Hippocampal formation (tissue), 2 donors: ENCODE measurements at places on chromosomes 3 and 15.
A peak's percentile ranks its signal among the peaks of the same experiment; 100 is the strongest.

DNA sequence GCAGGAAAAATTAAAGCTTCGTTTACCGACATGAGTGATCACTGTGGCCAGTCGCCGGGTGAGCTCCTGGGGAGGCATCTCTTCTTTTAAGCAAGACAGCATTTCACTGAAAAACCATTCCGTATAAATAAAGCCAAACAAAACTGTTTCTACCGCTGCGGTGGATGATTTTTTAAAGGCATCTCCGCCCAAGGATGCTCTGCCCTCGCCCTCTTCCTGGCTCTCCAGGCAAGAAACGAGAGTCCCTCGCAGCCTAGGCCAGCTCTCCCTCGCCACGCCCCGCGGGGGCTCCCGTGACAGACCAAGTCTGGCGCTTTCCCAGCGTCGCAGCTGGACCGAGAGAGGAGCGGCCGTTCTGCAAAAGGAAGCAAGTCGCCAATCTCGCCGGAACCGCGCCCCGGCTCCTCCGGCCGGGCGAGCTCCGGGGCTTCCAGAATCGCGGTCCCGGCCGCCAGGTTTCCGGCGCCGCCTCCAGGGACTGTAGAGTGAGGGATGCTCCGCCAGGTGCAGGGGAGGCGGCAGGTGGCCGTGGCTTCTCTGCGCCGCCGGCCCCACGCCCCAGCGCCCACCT, 458 bp downstream of the MCF2L2 start:
- DNase-seq, result peak; percentile 65

DNA sequence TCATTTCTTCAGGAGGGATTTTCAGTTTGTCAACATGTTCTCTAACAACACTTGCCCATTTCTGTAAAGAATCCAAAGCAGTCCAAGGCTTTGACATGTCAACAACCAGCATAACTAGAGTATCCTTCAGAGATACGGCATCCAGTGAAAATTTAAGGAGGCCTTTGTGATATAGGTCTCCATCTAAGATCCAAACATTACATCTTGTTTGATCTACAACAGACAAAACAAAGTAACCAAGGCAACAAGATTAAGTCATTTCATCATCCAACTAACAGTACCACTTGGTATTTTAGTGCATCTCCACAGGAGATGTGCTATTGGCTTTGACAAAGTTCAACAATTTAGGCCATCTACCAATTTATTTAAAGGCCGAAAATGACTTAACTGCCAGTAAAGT, 25.8 kb downstream of the DYNC1LI1 start:
- DNase-seq, result no peak

DNA sequence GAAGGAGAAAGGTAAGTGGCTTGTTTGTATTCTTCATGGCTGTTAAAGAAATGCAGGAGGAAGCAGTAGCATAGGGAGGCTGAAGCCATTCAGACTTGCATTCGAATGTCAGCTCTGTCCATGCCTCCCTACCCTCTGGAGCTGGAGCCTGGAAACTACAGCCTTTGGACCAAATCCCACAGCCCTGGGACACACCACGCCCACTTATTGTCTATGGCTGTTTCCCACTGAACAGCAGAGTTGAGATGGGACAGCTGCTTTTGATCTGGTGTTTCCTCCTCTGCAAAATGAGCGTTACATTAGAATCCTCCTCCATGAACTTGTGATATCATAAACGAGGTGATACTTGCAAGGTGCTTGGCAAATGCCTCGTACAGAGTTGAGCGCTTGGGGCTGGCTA, 3.6 kb downstream of the FAM107A start:
- DNase-seq, result no peak

DNA sequence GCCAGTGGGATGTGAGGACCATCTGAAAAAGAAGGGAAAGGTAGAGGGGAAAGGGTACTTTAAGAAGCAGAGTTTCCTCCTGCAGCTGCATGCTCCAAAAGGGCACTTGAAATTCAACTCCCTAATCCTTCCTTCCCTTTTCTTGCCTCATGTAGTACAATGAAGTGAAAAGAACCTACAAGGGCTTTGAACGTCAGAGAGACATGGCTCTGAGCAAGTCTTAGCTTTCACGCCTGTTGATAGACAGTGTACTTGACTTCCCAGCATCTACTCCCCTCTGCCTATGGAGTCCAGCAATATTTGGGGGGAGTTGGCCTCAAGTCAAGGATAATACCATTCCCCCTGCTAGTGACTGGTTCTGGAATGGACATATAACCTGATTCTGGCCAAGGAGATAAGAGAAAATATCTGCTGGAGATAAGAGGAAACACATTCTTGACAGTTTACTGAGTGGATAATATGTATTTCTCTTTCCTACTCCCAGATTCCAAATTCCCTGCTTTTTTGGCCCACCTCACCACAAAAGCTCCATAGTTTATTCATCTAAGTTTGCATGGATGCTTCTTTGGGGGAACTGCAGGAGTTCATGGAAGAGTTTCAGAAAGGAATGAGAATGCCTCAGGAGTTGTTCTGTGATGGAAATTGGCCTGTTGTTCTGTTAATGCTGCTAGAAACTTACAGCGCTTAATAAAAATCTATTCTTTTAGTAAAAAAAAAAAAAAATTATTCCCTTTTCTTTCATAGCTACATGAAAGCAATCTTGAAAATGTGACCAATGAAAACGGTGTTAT, 193.0 kb upstream of the TPM1 start:
- no peak for DNase-seq

DNA sequence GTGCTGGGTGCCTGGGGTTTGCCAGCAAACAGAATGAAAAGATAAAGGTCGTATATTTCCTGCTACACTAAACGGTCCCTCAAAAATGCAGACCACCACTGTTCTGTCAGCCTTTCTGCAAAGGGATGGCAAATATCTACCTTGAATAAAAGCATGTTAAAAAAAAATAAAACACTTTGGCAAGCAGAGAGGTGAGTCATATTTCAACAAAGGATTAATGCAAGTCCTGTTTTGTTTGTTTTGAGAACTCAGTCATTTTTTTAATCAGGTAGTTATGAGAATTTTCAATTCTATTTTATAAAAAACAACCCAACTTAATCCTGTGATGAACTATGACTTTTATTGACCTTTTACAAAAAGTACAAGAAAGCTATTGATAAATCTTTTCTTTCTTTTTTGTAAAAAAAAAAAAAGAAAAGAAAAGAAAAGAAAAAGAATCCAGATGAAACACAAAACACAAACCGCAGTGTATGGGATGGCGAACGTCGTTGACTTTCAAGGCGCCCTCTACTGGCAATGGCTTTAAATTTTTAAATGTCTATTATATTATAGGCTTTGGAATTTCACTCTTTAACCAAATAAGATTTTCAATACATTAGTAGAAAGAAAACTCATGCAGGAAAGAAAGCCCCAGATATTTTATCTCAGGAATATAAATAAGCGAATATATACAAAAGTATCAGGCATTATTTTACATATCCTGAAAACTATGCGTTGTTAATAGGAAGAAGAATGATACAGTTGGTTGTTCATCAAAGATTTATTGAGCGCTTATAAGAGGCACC, 87.8 kb downstream of the NCEH1 start:
- DNase-seq, result peak; percentile 15

- DNase-seq, result no peak
Observed at GRCh38 chr15:39672666-39673065, 91.8 kb downstream of the THBS1 start.

DNA sequence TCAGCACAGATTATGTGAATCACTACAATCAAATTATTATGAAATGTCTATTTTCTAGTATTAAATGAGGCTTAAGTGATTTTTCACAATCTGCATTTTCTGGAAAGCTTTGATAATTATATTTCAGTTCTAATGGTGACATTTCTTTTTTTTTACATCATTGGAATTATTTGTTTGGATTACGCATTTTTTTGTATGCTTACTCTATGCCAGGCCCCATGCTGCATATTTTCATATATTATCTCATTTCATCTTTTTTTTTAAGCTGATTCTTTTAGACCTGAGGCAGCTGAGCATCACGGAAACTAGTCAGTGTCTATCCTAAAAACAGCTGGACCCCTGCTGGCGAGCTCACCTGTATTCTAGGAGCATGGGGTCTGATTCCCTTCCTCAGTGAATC, 31.1 kb downstream of the SLCO3A1 start:
- no peak for DNase-seq

GRCh38 chr3:153038779-153039178, 123.2 kb upstream of the RAP2B start:
- no peak for DNase-seq

GRCh38 chr3:169266351-169266750, 397.2 kb downstream of the MECOM start:
- peak; percentile 9 for DNase-seq

DNA sequence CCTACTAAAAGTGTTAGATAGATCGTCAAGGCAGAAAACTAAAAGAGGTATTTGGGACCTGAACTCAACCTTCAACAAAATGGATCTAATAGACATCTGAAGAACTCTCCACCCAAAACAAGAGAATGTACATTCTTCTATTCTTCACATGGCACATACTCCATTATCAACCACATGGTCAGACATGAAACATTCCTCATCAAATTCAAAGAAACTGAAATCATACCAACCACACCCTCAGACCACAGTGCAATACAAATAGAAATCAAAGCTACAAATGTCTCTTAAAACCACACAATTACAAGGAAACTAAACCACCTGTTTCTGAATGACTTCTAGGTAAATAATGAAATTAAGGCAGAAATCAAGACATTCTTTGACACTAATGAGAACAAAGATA, 984.1 kb upstream of the GBE1 start:
- no peak for DNase-seq

DNA sequence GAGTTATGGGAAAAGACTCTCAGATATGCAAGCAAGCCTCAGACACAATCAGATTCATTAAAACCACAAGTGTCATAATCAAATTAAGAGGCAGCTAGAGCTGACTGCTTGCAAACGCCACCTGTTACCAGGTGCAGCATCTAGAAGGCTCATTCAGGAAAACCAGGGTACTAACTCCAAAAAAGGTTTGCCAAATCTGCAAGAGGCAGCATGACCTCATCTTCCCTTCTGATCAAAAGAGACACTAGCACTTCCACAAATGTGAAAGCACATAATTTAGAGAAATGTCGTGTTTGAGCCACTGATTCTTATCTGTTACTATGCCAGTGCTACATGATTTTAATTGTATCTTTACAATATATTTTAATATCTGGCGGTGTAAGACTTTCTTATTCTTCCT, 123.3 kb upstream of the NANOGP8 start:
- no peak for DNase-seq

GRCh38 chr3:54905920-54906319, 21.9 kb downstream of the LRTM1 start:
- DNase-seq, result no peak

DNA sequence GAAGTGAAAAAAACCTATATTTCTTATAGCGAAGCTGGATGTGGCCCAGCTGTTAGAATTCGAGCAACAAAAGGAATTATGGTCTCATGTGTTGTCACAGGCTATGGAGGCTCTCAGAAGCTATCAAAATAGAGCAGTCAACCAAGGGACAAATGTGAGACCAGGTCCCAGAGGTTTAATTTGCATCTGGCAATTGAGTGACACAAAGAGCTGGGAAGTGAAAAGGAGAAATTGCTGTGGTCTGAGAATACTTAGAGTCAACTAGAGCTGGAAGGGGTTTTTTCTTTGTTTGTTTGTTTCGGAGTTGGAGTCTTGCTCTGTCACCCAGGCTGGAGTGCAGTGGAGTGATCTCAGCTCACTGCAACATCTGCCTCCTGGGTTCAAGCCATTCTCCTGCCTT, 61.3 kb upstream of the SMAD3 start:
- no peak for DNase-seq

DNA sequence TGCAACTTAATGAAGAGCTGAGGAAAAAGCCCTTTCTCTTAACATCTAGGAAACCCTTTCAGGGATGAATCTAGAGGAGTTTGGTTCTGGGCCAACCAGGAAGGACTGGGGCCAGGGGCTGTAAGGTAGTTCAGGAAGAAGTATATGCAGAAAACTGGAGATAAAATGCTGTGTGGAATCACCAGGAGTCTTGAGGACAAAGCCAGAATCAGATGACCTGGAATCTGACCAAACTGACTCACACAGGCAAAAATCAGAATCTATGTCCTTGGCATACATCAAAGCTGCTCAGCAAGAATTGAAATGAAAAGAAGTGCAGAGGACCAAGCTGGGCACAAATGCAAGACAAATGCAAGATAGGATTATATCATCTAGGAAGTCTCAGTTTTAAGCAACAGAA, 59.4 kb upstream of the ATP2C1 start:
- no peak for DNase-seq

- no peak for DNase-seq
Observed at GRCh38 chr3:169148448-169149348, 514.8 kb downstream of the MECOM start.

DNA sequence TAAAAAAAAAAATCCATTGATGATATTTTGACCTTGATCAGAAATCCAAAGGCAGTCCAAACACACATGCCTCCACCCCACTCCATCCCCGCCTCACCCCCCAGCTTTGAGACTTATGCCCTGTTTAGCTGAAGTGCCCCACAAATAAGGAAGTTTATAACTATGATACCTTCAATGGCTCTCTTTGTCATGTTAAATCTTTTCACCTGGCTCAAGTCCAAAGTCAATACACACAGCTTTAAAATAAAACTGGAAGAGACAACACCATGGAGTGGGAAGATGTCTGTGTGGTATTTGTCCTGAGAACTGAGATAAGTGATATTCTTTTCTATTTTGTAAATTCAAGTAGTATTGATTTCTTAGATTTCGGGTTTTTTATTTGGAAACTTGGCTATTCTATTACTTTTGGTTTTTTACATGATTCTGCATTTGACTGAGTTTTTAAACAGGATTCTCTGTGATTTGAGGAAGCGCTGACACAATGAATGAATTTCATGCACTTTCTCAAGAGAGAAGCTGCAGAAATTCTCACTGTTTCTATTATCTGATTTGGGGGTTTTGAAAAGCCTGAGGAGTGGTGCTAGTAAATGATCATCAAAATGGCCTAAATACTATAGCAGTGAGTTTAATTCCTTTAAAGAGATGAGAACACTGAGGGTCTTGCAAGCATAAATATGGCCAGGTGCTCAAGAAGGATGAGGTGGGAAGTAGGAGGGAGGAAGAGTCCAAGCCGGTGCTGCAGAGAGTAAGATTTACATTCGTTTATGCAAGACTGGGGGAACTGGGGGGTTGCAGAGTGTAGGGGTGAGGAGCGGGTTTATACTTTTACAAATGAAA, 5.2 kb downstream of the FOXB1 start:
- no peak for DNase-seq
